NB4 (cell line): ENCODE measurements at places on chromosomes 6 and 20.

DNA sequence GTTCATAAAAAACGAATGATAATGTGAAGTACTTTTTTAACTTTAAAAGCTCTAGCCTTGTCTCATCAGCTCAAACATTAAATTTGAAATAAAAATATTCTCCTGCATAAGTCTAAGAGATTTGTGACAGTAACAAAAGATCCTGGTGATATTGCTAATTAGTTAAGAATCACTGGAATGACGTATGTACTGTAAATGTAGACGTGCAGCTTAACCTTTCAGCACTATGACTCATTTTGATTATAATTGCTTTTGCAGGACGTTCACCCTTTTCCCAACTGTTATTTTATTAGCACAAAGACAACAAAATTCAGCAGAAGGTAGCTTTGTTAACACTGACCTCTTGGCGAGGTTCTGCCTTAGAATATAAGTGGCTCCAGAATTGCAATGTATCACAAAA is 68.6 kb downstream of the TENT5A start:
- DNase-seq = no peak

- DNase-seq = no peak
Observed at GRCh38 chr6:111423960-111424846, 58.8 kb downstream of the REV3L start.

DNA sequence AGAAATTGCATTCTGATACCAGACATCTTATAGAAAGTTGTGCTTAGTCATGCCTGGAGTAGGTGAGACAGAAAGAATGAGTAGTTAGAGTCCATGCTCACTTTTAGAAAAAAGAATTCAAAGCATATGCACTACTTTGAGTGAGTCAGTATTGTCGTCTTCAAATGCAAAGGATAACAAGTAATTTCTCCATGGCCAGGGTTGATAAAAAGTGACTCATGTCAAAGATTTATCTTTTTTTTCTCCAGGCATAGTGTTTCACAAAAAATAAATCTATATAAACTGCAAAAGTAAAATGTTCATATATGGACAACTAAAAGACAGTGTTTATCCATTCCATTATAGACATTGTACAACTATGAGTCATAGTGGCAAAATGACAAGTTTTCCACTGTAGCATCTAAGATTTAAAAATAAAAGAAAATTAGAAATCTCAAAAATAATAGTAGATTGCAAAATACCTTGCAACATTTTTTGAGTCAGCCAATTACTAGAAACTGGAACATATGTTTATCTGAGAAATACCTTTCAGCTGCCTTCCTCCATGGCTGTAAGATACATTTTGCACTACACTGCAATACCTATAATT is 329.6 kb downstream of the GRIK2 start:
- DNase-seq = no peak

GRCh38 chr20:20894753-20895152 is 182.3 kb upstream of the RALGAPA2 start:
- no peak for DNase-seq

GRCh38 chr6:133502441-133503335 is 261.5 kb downstream of the EYA4 start:
- no peak for DNase-seq

- DNase-seq = no peak
Observed at GRCh38 chr20:775679-776135, 7.4 kb upstream of the SLC52A3 start.

- peak; percentile 82 for DNase-seq
Observed at GRCh38 chr6:21594416-21595281, 1.1 kb downstream of the SOX4 start.

- no peak for DNase-seq
Observed at GRCh38 chr6:128439627-128440026, 80.8 kb downstream of the PTPRK start.

DNA sequence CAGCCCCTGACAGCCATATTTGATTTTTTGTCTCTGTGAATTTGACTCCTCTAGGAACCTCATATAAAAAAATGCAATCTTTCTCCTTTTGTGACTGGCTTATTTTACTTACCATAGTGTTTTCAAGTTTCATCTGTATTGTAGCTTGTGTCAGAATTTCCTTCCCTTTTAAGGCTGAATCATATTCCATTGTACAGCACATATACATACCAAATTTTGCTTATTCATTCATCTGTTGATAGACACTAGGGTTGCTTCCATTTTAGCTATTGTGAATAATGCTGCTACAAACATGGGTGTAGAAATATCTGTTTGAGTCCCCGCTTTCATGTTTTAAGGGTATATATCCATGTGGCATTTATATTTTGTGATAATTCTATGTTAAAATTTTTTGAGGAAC is 49.2 kb upstream of the RNF217 start:
- DNase-seq = no peak

DNA sequence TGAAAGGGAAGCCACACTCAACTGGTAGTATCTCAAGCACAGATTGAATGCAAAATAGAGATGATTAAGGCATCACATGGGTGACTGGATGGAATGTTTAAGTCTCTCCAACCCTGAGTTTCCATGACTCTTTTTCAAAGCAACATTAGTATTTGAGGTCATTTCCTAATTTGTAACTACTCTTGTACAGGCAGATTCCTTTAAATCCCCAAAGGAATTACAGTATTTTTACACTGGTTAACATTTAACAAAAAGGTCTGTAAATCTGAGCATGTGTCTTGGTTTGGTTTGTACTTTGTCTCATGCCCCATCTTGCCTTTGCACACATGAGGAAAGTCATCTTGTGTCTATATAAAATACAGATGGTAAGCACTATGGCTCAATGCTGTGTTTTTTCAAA is 15.1 kb downstream of the RMND1 start:
- no peak for DNase-seq

DNA sequence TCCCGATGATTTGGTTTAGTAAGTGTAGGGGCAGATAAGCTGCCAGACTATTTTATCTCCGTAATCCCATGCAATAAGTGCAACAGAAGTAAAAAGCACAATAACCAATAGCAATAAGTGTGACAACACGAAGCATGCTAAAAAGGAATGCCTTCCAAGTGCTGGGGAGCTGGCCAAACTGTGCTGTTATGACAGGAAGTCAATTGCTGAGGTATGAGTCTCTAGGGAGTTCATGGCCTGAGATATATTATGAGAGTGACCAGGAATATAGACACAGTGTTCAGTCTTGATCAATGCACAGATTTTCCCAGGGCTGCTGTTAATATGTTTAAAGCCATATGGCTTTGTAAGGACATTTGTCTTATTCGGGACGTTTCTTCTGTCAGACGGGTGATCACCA is 10.5 kb upstream of the ANGPT4 start:
- DNase-seq = no peak

DNA sequence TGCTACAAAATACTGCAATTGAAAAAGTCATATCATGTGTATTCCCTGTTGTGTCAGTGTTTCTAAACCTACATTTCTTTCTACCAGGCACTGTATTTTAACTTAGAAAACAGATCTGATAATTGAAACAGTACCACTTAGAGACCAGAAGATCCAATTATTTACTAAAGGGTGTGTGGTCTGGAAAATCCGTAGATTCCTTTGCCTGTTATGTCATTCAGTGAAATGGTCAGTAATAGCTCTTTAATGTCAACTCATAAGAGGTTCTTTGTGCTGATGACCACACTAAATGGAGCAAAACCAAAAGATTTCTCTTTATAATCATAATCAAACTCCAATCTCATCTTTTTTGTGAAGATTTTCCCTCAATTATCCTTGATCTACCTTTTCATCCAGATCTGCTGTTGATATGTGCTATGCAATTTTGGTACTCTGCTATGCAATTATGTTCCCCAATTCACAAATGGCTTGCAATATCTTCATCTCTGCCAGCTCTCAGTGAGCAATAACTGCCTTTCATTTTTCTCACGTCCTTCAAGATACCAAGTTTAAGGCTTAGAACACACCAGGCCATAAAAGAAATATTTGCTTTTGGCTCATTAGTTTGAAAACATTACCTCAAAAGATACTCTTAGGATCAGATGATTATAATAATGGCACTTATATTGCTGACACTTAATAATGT is 165.5 kb downstream of the MOXD1 start:
- DNase-seq = no peak

GRCh38 chr20:22339091-22339881 is 245.1 kb downstream of the FOXA2 start:
- DNase-seq = peak; percentile 80

DNA sequence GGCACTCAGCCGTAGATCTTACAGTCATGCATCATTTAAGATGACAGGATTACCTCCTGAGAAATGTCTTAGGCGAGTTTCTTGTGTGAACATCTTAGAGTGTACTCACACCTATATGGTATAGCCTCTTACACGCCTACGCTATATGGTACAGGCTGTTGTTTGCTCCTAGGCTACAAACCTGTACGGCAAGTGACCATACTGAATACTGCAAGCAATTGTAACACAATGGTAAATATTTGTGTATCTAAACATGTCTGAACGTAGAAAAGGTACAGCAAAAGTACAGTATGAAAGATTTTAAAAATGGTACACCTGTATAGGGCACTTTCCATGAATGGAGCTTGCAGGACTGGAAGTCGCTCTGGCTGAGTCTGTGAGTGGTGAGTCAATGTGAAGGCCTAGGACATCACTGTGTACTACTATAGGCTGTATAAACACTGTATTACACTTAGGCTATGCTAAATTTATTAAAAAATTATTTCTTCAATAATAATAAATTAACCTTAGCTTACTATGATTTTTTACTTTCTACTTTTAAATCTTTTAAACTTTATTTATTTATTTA is 541 bp upstream of the IL20RA start:
- no peak for DNase-seq

DNA sequence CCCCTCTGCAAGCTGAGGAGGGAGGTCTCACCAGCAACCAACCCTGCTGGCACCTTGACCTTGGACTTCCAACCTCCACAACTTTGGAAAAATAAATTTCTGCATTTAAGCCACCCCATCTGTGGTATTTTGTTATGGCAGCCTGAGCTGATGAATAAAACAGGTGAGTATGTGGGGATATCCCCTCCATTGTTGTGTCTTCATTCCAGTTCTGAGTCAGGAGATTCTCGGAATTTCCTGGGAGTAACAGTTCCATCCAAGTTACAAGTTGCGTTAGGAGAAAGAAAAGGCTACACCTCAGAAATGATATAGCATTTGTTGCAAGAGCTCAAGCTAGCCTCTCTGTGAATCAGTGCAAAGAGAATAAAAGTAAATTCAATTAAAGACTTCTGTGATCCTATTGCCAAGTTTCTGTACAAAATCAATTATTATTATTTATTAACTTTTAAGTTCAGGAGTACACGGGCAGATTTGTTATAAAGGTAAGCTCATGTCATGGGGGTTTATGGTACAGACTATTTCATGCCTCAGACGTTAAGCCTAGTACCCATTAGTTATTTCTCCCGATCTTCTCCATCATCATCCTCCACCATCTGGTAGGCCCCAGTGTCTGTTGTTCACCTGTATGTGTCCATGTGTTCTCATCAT is 153.0 kb downstream of the NKAIN2 start:
- no peak for DNase-seq

DNA sequence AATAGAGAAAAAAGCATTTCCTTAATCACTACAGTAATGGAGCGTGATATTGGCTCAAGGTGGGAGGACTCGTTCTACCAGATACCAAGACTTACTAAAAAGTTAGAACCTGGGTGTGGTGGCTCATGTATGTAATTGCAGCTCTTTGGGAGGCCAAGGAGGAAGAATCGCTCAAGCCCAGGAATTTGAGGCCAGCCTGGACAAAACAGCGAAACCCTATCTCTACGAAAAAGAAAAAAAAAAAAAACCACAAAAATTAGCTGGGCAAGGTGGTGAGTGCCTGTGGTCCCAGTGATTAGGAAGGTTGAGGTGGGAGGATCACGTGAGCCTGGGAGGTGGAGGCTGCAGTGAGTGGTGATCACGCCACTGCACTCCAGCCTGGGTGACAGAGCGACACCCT is 24.0 kb upstream of the ATRN start:
- no peak for DNase-seq

- DNase-seq = no peak
Observed at GRCh38 chr6:55088902-55089301, 85.4 kb upstream of the HCRTR2 start.

- no peak for DNase-seq
Observed at GRCh38 chr20:58374906-58375758, 13.9 kb upstream of the VAPB start.

DNA sequence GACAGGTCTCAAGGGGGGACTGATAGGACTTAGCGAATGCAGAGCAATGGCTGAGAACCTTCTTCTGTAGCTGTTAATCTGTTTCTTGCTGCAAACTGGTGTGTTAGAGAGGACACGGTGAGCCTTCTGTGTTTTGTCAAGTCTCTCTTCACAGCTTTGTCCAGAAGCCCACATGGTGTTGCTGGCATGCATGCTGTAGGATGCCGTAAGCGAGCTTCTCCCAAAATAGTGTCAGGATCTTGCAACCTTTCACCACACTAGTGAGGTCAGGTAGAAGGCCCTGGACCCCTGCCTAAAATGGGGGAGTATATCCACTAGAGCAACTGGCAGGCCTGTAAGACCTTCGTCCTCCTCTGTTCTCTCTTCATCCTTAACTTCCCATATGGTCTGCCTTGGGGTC is 51.9 kb upstream of the GLP1R start:
- no peak for DNase-seq

GRCh38 chr6:170291271-170292110 is 613 bp upstream of the DLL1 start:
- DNase-seq = peak; percentile 94

DNA sequence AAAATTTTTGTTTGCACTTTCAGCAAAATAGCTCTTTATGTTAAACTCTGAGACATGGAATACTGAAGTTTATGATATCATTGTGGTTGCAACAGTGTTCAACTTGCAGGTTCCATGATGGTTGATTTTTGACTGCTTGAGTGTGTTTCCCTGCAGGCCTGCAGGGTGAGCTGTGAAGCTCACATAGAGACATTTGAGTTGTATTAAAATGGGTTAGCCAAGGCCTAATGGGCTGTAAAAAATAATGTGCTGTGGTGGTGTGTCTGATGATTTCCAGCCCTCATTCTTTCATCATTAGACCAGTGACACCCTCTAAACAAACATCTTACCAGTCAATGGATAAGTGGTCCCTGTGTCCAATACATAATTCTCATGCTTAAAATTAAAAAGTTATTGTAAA is 321.4 kb downstream of the FARS2 start:
- peak; percentile 14 for DNase-seq

DNA sequence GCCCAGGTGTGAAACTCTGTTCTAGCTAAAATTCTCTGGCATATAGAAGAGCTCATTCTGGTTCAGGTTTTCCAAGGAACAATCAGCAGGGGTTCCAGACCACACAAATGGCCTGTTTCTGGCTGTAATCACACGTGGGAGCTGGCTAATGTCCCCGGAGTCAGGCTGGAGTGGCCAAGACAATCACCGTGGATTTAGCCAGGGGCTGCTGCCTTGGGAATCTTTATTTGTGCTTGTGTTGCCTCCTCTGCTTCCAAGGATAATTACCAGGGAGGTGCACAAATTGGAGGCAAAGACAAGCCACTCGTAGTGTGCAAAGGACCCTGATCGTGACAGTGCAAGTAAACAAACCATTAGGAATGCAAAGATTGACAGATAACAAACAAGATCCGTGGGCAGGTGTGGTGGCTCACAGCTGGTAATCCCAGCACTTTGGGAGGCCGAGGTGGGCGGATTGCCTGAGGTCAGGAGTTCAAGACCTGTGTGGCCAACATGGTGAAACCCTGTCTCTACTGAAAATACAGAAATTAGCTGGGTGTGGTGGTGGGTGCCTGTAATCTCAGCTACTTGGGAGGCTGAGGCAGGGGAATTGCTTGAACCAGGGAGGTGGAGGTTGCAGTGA is 77.3 kb downstream of the KCNB1 start:
- DNase-seq = no peak

GRCh38 chr6:344816-345340 is 46.7 kb upstream of the IRF4 start:
- no peak for DNase-seq

- DNase-seq = no peak
Observed at GRCh38 chr6:81145506-81145905, 607.0 kb downstream of the TENT5A start.
